ENCODE measurements at places on chromosomes 5 and 9.

GRCh38 chr5:28691526-28691925 lies 1653.1 kb upstream of the CDH9 start:
- no peak for DNase-seq

DNA sequence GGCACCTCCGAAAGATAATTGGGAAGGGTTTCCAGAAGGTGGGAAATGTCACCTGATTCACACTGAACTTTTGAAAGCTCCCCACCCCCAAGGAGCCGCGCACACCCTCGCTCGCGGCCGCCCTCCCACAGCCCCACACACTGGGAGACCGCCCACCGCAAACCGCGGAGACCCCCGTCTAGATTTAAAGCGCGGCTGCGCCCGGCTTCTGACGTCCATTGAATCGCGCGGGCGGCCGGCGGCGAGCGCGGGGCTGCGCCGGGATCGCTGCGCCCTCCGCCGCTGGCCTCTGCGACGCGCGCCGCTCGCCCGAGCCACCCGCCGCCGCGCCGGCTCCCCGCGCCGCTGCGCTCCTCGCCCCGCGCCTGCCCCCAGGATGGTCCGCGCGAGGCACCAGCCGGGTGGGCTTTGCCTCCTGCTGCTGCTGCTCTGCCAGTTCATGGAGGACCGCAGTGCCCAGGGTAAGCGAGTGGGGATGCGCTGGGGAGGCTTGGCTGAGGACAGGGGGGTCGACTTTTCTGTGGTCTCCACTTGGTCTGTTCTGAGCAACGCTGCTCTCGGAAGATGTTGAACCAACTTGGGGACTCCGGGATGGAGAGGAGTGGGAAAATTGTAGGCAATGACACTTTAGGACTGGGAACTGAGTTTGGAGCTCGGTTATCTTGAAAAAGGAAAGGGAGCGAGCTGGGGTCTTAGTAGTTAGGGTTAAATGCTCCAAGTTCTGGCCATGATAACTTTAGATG lies at the start of gene FST:
FST (plus strand) TSS at position 214 of the 743 bp plus-strand sequence; CDS start at position 377, 163 bp downstream.
- DNase-seq, result peak; percentile 76

DNA sequence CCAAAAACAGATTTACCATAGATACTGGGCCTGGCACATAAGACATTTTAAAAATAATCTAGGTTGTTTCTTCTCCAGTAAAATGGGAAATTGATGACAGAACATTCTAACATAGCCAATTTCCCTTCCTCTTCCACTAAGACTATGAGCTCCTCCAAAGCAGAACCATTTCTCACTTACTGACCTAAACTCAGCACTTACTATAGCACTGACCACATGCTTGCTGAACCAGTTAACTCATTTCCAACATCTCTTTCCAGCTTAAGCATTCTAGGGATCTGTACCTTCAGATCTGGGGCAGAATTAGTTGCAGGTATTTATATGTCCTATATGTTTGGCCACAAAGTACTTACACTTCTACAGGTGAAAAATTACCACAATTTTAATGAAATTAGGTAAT lies 58.9 kb downstream of the TTC39B start:
- no peak for DNase-seq

GRCh38 chr5:153974813-153975163 lies 63.9 kb downstream of the FAM114A2 start:
- no peak for DNase-seq

- DNase-seq, result no peak
Observed at GRCh38 chr5:160660132-160660531, 191.9 kb downstream of the ATP10B start.

DNA sequence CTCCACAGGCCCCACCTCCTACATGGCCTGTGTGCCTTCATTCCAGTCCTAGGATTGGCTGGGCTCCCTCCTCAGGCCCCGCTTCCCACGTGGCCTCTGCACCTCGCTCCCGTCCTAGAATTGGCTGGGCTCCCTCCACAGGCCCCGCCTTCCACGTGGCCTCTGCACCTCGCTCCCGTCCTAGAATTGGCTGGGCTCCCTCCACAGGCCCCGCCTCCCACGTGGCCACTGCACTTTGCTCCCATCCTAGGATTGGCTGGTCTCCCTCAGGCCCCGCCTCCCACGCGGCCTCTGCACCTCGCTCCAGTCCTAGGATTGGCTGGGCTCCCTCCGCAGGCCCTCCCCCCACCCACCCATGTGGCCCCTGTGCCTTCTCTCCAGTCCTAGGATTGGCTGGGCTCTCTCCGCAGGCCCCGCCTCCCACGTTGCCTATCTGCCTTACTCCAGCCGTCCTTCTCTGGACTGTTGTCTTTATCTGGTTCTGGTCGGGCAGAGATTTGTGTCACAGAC lies 45.3 kb upstream of the CACNA1B start:
- no peak for DNase-seq

DNA sequence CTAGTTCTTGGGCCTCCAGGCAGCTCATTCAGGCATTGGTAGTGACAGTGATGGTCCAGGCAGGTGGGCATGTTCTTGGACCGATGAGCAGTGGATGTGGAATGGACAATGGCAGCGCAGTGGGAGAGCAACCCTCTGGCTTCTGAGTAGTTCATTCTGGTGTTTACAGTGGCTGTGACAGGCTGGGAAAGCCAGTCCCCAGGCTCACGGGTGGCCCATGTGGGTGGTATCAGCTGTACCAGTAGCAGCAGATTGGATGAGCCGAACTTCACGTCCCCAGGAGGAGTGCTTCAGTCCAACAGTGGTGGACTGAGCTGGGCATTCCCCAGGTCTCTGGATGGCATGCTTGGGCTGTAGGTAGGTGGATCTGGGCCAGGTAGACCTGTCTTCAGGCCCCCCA lies 515.6 kb upstream of the ACO1 start:
- DNase-seq, result no peak

DNA sequence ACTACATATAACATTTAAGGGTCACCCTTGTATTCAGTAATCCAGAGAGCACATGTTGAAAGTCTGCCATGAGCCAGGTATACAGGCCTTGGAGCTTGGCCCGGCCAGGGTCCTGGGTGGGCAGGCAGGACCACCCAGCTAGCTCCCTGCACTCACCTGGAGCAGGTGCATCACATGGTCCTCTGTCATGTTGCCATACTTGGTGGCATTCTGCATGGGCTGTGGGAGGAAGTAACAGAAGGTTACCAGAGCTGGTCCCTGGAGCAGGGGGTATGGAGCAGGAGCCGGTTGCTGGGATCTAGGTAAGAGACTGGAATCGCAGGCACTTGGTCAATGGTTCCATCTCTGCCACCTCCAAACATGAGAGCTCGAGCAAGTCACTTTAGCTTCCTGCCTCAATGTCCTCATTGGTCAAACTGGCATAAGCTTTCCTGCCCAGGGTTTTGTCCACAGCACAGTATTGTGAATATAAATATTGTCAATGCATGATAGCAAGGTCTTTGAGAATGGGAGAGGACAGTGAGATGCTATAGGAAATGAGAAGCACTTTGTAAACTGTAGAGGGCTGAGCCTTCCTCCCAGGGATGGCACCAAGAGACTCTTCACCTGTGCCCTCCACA lies 6.5 kb downstream of the CD74 start:
- no peak for DNase-seq

GRCh38 chr5:95610546-95610945 lies 9.3 kb upstream of the GPR150 start:
- no peak for DNase-seq

- DNase-seq, result no peak
Observed at GRCh38 chr5:884345-885126, 8.1 kb downstream of the BRD9 start.

DNA sequence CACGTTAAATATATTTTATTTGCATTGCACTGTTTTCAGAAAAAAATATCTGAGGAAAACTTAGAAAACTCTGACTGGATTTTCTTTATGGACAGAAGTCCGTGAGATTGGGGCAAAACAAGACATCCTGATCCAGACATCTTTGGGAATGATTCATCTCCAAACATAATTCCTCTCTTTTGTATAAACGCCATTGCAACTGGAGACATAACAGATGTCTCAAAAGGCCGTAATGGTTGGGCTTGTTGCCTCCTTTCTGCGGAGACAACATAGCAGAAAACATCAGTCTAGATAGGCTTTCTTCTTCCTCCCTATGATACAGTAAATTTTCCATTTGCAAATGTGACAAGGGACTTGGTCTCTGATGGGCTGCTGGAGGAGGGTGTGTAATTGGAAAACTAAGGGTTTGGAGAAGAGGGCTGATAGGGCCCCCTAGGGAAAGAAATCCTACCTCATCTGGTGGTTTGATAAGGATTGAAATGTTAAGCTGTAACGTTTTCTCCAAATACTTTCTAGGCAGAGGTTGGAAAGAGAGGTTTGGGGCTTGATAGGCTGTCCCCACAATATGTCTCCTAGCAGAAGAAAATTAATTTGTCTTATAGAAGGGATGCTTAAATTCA lies 631.5 kb upstream of the ST8SIA4 start:
- no peak for DNase-seq

DNA sequence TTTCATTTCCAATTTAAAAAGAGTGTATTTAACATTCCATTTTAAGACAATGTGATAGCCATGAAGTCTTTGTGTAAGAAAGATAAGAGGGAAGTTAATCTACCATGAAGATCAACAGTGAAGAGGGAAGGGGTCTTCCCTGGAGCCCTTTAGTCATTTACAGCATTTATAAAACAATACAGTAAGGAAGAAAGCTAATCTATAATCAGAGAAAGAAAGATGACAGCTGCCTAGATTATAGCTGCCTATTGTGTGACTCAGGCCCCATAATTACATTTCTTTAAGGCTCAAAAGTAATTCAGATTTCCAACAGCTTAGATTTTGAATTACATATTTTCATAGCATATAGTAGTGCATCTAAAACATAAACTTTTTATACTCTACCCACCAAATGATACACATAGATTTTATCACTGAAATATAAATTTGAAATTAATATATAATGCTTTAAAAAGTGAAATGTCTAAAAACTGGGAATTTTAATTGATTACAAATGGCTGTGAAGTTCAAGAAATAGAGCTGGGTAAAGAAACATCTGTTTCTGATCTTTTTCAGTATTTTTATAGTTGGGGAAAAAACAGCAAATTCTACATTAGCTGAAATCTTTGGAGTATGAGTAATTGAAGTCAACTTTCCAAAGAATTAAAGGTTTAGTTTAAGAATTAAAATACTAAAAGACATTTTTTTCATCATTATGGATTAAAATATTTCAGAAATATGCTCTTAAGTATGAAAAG lies 89.6 kb downstream of the RIC1 start:
- DNase-seq, result no peak

- peak; percentile 85 for DNase-seq
Observed at GRCh38 chr9:82117026-82117811, 128.6 kb downstream of the SPATA31D1 start.

DNA sequence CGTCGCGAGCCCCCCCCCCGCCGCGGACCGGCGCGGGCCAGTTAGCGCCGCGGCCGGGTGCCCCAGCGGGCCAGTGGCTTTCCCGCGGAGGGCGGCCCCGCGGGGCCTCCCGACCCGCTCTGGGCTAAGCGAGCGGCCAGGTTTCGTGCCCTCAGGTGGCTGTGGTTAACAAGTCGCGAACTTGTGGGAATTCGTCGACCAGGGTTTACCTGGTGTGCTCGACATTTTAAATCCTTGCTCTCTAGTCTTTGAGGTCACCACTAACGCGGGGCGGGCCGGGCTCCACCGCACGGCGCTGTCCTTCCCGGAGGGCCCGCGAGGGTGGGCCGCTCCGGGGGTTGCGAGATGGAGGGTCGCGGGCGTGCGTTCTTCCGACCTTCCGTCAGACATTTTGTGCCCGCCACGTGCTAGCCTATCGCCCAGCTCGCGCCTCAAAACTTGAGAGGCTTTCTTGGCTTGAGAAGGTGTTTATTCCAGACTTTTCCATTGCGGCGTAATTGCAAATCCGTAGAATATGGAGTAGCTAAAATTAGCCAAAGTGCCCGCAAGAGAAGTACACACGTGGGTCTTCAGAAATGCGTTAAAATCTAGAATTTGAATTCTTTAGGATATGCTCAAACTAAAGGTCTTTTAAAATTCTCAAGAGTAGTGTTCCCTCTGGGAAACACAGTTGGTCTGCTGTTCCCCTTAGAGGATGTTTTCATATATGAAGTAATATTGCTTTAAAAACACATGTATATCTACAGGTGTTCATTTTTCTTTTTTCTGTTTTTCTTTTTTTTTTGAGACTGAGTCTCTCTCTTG lies 2.1 kb downstream of the ANP32B start:
- peak; percentile 58 for DNase-seq

- DNase-seq, result no peak
Observed at GRCh38 chr9:14907696-14908095, 2.5 kb downstream of the FREM1 start.

DNA sequence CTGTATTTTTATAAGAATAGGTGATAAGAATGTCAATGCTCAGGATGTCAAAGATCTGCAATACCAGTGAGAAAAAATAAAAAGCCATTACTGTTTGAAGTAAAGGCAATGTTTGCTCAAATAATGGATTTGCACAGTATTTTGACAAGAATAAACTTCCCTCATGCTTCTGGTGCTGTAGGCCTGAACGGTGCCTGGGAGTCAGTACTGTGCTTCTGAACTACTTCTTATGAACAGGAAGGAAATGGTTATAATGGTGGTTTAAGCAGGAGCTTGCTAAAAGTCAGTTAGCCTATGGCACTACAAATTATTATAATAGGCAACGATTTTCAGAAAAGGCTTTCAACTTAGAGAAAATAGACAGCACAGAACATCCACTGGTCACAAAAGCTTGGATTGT lies 548.3 kb upstream of the CDH18 start:
- DNase-seq, result no peak

DNA sequence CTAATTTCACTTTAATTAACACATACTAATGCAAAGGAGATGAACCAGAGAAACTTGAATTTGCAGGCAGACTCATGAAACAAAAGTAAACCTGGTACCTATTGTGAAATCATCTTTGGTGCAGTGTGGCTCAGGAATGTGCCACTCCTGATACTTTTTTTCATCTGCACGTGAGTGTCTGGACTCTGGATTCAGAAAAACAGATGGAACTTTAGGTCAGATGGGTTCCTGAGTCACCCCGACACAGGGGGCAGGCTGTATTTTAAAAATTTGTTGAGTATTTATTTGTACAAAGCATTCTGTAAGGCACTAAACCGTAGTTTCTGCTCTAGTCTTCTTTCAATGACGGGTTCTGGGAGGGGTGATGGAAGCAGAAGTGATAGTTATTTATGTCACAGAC lies 52.2 kb upstream of the TUT7 start:
- no peak for DNase-seq

DNA sequence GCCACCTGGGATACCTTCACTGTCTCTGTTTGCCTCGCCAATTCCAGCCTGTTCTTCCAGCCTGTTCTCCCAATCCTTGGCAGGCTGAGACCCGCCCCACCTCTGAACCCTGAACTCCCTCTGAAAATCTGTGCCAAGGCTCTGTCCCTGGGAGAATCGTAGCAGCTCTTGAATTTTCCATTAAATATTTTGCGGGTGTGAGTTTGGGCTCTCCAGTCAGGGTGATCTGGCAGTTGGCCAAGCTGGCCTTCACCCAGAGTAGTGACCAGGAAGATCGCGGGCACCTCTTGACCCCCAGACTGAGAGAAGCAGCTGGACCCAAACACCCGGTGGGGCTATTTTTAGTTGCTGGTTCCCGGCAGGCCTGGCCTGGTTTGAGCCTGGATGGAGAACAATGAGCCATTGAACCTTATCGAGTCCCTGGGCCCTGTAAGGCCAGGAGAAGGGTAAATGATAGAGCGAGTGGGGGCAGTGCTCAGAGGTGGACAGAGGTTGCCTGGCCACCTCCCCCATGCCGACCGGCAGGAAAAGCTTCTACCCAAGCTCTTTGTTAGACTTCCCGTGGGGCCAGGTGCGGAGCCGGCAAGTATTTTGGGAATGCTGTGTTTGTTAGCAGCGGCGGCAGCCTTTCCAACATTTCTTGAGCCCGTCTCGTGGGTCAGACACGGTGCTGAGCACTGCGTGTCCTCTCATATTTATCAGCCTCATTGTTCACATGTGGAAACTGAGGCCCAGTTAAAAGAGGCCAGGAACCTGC lies 146.2 kb downstream of the RGS3 start:
- DNase-seq, result peak; percentile 81

- DNase-seq, result no peak
Observed at GRCh38 chr9:107883496-107884124, 394.0 kb upstream of the KLF4 start.

All from right hindlimb (tissue), 1 donor.